Activated CD4-positive, alpha-beta T cell treated with anti-CD3 and anti-CD28 coated beads, Interleukin-2, amount 10 ng/mL, durations not matched to agents 7 days and 5 days (primary cell): ENCODE measurements at places on chromosomes 12 and 14. TPM values are rescaled to one million over a fixed set of nuclear protein-coding genes. Genes with fewer than 3 reads are reported as not detected.

MYL6 gene
- 1,525 TPM for total RNA-seq

GRCh38 chr12:6378709-6379472 is 3.5 kb upstream of the SCNN1A start:
- no peak overlapping the region for H3K27ac ChIP-seq
- peaks cover 22% of the 10 kb centered on the region for H3K27me3 ChIP-seq
- peaks cover 30% of the 10 kb centered on the region for H3K4me1 ChIP-seq
- DNase-seq = no peak

RD3L gene
- total RNA-seq = not detected

NANOG gene
- not detected for total RNA-seq

DNA sequence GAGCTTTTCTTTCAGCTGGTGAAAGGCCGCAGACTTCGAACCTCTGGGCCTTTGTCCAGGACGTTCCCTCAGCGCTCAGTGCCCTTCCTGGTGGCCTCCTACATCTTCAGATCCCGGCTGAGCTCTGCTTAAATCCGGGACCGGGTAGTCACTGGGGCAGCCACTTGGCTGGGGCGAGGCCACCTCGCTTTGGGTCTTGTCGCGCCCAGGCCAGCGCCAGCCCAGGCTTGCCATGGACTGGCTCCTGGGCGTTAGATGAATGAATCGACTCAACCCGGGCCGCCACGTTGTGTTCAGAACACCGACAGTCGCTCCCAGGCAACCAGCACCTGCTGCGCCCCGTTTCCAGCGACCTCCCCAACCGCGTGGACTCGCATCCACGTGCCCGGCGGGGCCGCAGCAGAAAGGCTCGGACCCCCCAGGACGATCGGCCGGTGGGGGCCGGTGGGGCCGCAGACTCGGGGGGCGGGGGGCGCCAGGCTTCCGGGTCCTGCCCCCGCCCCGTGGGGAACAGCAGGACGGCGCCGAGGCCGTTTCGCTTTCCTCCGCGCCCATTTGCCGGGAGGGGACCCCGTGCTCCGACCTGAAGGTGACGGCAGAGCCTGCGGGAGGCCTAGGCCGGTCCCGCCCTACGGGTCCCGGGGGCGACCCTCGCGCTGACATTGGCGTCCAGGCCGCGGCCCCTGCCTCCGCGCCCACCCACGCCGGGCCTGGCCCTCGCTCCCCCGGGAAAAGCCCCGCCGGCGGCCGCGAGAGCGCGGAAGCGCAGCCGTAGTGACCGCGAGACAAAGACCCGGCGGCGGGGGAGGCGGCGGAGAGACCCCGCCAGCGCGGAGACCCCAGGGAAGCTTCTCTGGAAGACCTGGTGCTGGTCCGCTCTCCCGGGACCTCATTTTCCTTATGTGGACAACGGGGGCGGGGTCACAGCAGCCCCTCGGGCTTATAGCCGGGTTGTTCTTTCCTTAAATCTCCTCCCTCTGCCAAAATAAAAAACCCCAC is 37.3 kb upstream of the RCOR1 start:
- DNase-seq = peak; percentile 62
- peaks cover 4% of the 10 kb centered on the region for H3K4me1 ChIP-seq
- H3K4me3 ChIP-seq = peak overlapping the region; percentile 74
- peaks cover 2% of the 10 kb centered on the region for H3K27me3 ChIP-seq
- peak overlapping the region; percentile 50 for H3K27ac ChIP-seq
